ENCODE measurements at places on chromosomes 4 and X.

- DNase-seq = no peak
These were observed at the start of gene PCDH18 for GRCh38 chr4:137531986-137532868. PCDH18 (minus strand) TSS chr4:137532494; CDS start chr4:137532088, 406 bp downstream.

DNA sequence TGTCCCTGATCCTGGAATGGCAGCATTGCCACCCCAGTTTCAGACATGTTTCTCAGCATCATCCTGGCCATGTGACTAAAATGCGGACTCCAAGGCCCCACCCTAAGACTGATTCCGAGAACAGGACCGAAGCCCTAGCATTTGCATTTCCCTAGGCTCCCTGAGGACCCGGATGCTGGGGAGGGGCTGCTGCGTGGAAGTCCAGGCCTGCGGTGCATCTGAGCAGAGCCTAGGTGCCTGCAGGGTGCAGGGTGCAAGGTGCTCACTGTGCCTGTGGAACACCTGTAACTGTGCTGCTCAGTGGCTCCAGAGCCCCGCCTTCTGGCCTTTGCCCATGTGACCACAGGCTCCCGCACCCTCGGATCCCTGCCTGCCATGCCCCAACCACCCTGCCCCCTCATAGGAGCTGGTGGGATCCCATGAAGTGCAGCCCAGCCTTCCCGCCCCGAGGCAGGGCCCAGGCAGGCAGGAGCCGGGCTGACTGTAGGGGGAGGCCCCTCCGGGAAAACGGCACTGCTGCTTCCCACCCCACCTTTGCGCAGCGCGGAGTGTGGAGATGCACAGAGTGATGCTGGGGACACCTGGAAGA lies 14.9 kb downstream of the PNMA6F start:
- no peak for DNase-seq

GRCh38 chrX:1465286-1466231 lies 12.8 kb upstream of the ASMTL start:
- no peak for DNase-seq

DNA sequence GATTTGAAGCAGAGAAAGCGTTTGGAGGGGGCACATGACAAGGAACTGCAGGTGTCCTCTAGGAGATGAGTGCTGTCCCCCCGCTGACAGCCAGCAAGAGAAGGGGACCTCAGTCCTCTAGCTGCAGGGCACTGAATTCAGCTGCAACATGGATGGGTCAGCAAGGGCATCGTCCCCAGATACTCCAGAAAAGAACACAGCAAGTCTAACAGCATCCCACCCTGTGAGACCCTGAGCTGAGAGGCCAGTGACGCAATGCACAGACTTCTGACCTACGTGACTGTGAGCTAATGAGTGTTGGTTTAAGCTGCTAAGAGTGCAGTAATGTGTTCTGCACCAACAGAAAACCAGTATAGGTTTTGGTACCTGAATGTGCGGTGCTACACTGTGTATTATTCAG lies 11.6 kb upstream of the CENPVL2 start:
- no peak for DNase-seq

GRCh38 chrX:56802428-56802827 lies 73.4 kb downstream of the NBDY start:
- no peak for DNase-seq

- DNase-seq = no peak
These were observed 2.5 kb downstream of the PHOX2B start for GRCh38 chr4:41746025-41746439.

DNA sequence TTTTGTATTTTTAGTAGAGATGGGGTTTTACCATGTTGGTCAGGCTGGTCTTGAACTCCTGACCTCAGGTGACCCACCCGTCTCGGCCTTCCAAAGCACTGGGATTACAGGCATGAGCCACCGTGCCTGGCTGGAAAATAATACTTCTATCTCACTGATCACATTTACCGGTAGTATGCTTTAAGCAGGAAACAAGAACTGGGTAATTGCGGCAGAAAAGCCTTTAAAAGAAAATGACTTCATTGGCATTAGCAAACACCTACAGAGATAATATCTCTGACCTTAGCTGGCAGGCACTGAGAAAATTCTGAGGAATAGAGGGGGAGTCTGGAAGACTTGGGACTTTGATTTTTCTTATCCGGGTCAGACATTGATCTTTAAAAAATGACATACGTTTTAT lies 78.5 kb downstream of the SHROOM3 start:
- no peak for DNase-seq

- DNase-seq = no peak
These were observed 43.8 kb upstream of the WDR1 start for GRCh38 chr4:10160281-10160856.

DNA sequence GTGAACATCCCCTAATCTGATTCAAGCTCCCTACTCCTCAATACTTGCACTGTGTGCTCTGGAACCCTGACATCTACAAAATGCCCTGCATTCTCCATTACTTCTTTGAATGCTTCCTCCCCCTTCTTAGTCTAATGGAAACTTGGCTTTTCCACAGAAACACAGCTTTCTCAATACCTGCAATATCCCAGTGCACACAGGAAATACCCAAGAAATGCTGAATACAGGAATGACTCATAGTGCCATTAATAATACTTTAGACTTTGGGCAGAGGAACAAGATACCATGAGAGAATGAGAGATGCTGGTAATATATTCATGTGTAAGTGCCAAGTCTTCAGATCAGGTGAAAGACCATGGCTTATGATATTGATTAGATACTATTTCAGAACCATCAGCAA lies 5.6 kb downstream of the QRFPR start:
- no peak for DNase-seq

GRCh38 chr4:144318797-144319196 lies 178.3 kb upstream of the GYPA start:
- DNase-seq = no peak
